ENCODE measurements at places on chromosomes 3 and 15.

DNA sequence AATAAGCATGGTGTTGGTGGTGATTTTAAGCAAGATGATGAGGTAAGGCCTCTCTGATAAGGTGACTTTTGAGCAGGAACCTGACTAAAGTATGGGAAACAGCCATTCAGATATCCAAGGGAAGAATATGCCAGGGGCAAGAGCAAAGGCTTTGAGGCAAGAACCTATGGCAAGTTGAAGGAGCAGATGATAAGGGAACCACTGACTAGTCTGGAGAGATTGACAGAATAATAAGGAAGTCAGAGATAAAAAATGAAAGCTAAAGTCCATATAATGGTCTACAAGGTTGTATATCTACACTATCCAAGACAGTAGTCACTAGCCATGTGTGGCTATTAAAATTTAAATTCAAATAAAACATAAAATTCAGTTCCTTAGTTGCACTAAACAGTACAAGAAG, 2.5 kb upstream of the C3orf38 start:
- no peak for DNase-seq

GRCh38 chr3:52533623-52534280, at the start of gene NT5DC2:
Gene NT5DC2 (minus strand): TSS chr3:52533857. CDS start chr3:52533737, 120 bp downstream.
- DNase-seq = no peak

DNA sequence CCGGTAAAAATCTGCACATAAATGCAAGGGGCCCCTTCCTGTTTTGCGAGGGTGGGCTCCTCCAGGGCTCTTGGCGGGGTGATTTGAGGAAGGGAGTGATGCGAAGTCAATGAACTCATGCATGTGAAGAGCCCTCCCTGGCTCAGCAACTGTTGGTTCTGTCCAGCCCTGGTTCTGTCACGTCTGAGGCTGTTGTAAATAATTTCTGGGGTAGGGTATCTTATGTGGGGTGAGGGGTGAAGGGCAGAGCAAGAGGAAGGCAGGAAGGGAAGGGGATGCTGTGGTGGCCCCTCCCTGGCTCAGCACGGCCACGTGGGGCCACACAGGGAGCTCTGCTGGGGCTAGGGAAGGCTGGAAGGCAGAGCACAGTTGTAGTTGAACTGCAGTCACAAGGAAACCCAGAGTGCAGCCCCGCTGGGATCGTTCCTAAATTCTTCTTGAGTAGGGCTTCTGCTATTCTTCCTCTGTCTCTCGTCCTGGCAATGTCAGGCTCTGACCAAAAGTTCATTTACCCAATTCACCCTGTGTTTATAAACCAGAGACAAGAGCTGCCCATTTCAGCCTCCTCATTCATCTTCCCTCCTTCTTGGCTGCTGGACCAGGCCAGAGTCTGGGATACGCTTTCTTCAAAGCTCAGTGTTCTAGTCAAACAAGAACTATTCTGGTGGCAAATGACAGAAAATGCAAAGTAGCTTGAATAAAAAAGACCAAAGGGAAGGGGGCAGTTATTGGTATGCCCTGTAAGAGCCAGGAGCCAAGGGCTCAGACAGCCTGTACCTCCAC, 14.8 kb upstream of the TOPBP1 start:
- DNase-seq = no peak

- DNase-seq = no peak
These were observed 712 bp downstream of the RTF1 start for GRCh38 chr15:41417418-41418195.

DNA sequence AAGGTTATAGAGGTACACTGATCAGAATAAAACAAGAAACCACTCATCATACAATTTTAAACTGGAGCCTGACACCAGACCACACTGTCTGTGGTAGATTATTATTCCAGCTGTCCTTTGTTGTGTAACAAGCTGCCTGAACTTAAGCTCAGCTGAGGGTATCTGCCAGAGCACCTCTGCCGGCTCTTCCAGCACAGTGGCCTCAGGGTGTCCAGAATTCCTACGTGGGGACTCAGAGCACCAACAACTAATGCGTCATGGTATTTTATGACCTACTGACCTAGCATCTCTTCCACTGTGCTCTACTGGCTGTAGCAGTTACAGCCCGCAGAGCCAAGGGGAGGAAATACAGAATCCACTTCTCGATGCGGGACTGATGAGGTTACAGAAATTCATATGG, 15.6 kb upstream of the RAF1 start:
- DNase-seq = no peak

GRCh38 chr15:62486041-62486440, 321.0 kb upstream of the C2CD4B start:
- DNase-seq = no peak

GRCh38 chr15:70036585-70037291, 61.0 kb downstream of the TLE3 start:
- no peak for DNase-seq

- DNase-seq = no peak
These were observed 77.2 kb downstream of the GREM1 start for GRCh38 chr15:32794973-32795372.

DNA sequence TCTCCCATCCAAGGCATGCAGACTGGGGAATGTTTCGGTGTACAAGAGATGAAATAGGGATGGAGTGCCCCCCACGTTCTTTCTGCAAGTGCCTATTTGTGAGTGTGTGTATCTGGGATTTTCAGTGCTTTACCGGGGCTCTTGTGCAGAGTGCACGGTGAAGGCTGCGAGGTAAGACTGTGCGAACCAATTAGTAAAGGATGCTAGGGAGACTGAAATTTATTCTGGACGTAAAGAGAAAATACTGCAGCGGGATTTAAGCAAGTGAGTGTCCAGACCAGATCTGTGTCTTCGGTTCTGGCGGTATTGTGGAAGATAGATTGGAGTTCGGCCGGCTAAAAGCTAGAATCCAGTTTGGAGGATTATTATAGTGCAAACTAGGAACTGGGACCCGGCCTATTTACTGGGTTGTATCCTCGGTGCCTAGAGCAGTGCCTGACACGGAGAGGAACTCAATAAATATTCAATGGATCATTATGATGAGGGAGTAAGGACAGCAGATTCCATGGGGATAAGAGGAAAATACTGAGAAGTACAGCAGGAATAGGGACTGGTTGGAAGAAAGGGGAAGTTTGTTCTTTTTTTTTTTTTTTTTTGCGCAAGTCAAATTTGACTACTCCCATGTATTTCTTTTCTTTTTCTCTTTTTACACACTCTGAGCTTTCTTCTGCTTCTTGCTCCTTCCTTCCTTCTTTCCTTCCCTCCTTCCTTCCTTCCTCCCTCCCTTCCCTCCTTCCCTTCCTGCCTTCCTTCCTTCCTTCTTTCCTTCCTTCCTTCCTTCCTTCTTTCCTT, 580 bp upstream of the MAGEF1 start:
- no peak for DNase-seq

DNA sequence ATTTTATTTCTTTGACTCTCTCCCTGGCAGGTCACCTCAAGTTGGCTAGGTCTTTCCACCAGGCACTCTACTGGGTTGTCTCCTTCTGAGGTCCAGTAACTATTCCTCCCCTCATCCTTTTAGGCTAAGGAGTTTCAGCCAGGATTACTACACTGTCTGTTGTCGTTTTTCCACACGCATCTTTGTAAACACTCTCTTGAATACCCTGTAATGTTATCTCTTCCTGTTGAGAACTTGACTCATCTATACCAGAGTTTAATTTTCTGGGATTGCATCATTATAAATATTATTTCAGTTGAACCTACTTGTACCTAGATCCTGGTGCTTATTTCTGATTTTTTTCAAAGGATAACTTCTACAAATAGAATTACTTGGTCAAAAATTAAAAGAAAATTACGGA, 138.3 kb downstream of the SQOR start:
- DNase-seq = no peak

DNA sequence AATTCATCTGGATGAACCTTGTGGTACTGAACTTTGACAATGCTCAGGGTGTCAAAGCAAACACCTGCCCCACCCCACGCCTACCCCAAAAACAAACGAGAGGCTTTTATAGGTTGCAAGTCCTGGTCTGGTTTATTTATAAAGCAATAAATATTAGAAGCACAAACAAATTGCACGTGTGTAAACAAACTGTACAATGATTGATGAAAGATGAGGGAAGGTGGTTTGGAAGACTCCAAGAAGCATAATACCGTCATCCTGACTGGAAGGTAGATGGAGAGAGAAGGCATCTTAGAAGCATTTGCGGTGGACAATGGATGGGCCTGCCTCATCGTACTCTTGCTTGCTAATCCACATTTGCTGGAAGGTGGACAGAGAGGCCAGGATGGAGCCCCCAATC, 5.2 kb downstream of the ACTC1 start:
- DNase-seq = no peak

DNA sequence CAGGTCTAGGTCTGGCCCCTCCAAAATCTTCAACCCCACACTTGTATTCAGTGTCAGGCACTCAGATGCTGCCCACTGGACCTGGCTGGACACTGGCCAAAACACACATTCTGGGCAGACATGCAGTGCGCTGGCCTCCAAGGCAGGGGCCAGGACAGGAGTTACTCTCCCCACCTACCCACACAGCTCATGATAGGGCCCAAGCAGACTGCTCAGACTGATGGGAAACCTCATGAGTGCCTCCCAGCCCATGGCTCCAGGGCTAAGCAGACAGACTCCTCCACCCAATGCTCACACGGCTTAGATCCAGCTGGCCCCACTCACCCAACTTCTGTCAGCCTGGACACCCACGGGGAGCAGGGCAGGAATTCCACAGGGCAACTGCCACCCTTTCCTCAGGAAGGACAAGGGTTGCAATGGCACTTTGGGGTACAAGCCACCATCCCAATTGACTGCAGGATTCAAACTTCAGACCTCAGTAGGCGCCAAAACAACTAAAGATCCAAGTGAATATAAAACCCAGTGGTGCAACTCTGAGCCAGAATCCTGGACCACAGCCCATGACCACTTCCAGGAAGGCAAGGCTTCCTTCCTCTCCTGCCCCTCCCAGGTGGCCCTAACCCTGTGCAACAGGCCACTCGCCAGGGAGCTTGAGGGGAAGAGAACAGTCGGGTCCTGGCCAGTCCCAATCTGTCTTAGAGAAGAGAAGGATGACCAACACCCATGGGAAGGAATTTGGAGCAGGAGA, 1.4 kb downstream of the LTF start:
- DNase-seq = no peak

DNA sequence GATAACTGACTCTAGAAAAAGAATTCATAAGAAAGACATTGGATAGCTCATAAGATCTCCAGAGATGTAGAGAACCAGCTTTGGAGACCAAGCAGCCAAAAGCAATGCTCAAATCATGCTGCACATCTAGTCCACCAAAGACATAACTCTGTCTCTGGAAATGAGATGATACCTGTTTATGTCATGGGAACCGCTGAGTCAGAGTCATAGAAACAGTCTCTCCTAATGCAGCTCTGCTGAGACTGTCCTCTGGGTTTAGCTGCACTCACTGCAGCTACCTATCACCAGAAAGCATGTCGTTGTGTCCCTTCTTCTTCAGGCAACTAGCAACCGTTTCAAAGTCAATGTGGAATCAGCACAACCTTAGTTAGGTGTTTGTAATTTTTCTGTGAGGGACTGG, 218.5 kb upstream of the ROBO1 start:
- DNase-seq = no peak

- no peak for DNase-seq
These were observed 394.0 kb downstream of the LRTM1 start for GRCh38 chr3:54533856-54534255.

GRCh38 chr3:99646107-99646435, 7.7 kb downstream of the COL8A1 start:
- no peak for DNase-seq

DNA sequence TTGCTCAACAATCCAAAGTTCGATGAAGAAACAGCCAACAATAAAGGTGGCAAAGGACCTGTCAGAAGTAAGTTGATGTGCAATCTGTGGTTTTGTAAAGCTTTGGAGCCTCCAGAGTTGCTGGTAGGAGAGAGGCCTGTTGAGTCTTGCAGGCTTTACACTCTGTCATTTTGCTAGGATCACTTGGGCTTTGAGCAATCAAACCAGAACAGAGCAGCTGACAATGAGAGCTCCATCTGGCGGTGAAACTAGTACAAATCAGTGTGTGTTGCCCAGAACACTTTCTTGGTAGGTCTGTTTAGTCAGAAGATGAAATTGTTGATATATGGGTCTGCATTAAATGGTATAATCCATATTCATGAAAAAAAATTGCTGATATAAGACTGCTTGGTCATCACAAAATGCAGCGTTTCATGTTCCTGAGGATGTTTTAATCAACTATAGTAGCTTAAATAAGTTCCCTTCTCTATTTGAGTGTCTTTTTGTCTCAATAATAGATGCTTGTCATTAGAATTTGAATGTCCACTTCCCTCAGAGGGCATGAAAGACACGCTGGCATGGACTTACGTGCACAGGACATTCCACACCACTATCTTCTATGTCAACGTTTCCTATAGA, 25.7 kb downstream of the TMOD2 start:
- no peak for DNase-seq

DNA sequence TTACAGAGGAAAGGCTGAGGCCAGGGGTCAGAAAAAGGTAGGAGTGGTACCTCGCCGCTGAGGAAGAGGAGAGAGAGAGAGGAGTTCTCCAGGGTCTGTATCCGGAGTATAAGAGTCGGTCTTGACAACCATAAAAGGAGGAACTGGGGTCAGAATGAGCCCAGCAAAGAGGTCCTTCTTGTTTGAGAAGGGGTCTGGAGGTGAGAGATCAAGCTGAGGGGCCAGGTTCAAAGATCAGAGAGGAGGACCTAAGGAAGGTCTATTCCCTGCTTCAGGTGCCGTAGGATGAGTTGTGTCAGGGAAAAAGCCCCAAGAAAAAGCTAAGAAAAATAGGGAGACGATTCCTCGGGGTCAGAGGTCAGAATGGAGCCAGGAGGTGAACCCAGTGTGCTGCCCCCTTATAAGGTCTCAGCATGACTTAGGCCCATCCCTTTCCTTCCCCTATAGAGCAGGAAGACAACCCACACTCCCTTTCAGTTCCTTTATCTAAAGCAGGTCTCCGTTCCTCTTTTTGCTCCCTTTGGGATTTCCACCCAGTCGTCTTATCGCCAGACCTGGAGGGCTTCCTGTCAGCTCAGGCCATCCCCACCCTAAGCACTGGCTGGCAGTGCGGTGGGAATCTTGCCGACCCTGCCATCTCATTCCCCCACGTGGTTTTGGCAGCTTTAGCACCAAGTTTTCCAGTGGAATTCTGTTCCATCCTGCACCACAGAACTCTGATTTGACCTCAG, 651 bp downstream of the MTMR14 start:
- no peak for DNase-seq

GRCh38 chr15:88911766-88912118, 1.4 kb downstream of the MFGE8 start:
- DNase-seq = peak; percentile 78

DNA sequence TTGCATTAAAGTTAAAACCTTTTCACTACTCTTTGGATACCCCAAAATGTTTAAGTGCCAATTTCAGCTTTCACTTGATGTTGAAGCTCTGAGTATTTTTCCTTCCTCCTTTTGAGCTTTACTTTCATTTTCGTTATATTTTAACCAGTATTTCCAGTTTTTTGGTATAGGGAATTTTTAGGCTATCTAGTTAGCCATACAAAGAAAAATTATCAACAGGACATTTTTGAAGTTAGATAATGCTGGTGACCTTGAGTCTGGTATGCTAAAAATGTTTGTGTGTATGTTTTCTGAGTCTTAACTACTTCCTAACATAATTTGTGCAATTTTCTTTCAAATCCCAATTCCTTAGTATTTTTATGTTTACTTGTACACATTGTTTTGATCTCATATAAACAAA, 284.8 kb downstream of the OTOL1 start:
- DNase-seq = no peak

GRCh38 chr15:98763179-98763578, 114.8 kb downstream of the IGF1R start:
- no peak for DNase-seq
